PC-3 (cell line): ENCODE measurements at places on chromosomes 13 and 19. TPM values are rescaled to one million over a fixed set of nuclear protein-coding genes. Genes with fewer than 3 reads are reported as not detected.
A peak's percentile ranks its signal among the peaks of the same experiment; 100 is the strongest.

Gene F10
- total RNA-seq = not detected in 2 replicates

Gene SMG9
- total RNA-seq = 48.8 and 49.1 TPM in 2 replicates

Gene GPR18
- not detected in 2 replicates for total RNA-seq

Gene NANOS2
- not detected in 2 replicates for total RNA-seq

Gene MPV17L2
- total RNA-seq = 34.2 and 44.7 TPM in 2 replicates

Gene PSG11
- not detected in 2 replicates for total RNA-seq

Gene AKAP8L
- total RNA-seq = 97.9 and 137 TPM in 2 replicates

Gene KLK1
- total RNA-seq = not detected in 2 replicates

Gene ZNF729
- not detected in 2 replicates for total RNA-seq

Gene ZNF283
- 3.0 and 4.0 TPM in 2 replicates for total RNA-seq

DNA sequence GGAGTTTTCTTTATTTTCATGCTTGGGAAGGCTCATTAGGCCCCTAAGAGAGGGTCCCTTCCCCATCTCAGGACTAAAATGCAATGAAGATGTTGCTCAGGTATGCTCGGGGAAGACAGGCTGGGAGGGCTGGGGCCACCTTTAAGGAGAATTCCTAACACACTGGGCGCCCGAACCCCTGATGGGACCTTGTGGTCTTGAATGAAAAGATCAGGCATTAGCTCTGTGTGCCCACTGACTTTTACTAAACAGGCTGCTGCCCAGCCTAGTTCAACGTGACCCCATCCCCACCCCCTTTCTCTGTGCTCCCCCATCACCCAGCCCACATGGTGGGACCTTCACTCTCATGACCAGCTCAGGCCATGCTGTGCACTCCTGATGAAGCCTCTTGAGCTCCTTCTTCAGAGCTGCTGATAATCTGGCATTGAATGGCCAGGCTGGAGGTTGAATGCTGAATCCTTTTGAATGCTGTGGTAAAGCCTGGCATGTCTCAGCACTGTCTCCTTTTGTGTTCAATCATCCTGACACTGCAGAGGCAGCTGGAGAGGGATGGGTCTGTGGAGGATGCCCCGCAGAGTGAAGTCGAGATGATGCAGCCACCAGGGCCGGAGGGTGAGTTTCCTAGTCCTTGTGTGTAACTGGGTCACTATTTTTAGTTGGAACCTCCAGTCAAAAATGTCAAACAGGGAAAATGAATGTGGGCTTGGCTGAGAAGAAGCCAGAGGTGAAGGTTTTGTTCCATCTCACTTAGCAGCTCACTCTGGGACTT lies 209.1 kb downstream of the UQCRFS1 start:
- no peak for DNase-seq

DNA sequence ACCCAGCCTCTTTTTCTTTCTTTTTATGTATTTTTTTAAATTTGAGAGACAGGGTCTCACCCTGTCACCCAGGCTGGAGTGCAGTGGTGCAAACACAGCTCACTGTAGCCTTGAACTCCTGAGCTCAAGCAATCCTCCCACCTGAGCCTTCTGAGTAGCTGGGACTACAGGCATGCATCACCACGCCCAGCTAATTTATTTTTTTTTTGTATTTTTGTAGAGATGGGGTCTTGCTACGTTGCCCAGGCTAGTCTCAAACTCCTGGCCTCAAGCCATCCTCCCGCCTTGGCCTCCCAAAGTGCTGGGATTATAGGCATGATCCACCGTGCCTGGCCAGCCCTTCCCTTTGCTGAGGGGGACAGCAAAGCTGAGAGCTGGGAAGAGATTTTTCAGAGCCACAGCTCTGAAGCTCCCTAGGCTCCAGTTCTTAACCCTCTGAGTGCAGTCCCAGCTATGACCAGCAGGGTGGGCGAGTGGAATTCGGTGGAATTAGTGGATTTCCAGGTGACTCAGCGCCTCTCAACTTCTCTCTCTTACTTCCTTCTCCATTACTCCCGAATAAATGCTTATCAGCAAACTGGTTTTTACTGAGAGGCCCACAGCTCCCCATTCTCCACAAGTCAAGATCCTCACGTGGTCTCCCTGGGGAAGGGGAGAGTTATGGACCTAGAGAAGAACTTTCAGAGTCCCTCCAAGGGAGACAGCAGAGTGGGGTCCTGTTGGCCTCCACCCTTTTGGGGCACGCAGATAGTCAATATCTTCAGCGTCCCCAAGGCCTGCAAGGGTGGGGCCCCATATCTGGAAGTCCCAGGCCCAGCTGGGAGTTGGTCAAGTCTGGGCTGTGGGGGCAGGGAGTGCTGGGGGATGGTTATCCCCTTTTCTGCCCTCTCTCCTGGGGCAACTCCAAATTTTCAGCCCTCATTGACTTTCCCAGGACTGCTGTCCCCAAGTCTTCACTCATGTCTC lies 1.2 kb downstream of the BLVRB start:
- peak; percentile 94 for DNase-seq

- no peak for DNase-seq
Observed at GRCh38 chr13:50908371-50908770, 1.2 kb upstream of the RNASEH2B start.

GRCh38 chr19:46718157-46718933 lies 1.4 kb upstream of the PRKD2 start:
- no peak for DNase-seq

DNA sequence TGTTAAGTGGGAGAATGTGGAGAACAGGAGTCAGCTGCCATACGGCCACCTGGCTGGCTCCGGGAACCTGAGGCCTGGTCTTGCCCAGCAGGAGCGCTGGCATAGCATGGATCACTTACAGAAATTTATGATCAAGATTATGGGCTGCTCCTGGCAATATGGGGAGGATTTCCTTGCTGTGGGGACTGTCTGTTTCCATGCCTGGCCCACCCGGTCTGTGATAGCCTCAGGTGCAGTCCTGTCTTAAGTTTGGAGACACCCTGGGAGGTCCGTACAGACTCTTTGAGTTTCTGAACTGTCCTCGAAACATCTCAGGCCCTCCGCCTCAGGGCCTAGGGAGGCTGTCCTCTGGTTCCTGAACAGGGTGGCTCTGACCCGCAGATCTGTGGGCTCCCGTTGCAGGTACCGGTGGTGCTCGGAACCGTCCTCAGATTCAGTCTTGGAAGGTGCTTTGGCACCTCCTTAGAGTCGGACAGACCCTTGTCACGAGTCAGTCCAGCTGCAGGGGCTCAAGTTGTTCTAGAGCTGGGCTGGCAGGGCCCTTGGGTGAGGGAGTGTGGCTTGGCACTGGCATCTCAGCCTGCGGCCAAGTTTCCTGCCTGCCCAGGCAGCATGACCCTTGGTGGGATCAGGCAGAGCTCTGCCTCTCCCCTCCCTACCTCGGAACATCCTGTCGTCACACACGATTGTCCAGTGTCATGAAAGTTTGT lies 4.9 kb downstream of the TFDP1 start:
- no peak for DNase-seq

- DNase-seq = no peak
Observed at GRCh38 chr13:99688776-99689175, 187.5 kb downstream of the TM9SF2 start.

DNA sequence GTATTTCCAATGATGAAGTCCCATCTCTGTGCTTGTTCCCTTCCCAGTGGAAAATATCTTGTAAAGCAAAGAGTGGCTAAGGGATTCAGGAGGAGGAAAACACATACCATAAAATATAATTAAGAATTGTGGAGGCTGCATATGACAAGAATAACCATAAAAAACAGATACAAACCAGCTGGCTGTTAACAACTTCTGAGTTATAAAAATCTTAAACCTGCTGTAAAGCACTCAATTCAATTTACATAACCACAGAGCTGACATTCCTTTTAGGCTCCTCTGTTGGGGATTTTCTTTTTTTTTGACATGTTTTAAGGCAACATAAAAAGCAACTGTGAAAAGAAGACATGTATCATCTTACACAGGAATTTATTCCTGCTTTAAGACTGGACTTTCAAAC lies 207.6 kb downstream of the DACH1 start:
- DNase-seq = no peak

DNA sequence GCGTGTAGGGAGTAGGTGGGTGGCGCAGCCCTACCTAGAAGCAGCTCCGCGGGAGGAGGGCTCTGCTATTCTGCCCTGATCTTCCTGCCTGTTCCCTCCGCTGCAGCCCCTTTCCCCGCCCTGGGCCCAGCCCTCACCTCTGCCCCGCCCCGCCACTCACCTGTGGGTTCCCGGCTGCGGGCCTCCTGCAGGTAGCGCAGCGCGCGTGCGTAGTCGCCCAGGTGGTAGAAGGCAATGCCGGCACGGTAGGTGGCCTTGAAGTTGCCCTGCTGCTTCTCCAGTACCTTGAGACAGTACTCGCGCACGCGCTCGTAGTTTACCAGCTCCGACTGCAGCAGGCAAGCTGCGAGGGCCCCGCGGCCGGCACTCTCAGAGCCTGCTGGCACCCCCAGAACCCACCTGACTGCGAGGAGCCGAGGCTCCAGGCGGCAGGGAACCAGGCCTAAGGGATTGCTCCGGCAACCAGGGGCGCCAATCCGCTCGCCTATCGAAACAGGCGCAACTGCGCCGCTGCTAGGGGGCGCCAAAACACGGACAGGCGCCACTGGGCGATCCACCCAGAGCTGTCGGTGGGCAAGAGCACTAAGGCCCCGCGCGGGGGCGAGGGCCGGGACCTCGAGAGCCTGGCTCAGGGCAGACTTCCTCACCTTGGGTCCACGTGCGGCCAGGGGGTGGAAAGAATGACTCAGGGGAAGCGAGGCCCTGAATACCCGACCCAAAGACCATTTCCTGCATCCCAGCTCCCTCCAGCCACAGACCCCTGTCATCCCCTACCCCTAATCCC lies 965 bp downstream of the TTC9B start:
- DNase-seq = peak; percentile 68

DNA sequence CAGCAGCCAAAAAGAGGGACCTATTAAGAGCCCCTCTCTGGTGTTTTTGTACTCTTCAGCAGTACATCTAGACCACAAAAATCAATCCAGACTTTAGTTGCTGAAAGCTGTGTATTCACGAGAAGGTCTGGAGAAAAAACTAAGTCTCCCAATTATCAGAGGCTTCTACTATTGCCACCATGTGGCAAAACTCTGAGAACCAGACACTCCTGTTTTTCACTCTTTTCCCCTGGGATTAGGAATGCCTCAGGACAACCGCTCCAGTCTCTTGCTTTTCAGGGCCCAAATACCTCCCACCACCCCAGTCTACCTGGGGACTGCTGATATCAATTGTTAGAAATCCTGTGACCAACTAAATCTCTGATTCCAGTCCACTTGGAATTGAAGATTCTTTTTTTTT lies 30.1 kb upstream of the OBI1 start:
- peak; percentile 12 for DNase-seq

GRCh38 chr19:7859831-7860713 lies 14.1 kb downstream of the PRR36 start:
- DNase-seq = no peak

GRCh38 chr19:50830266-50831025 lies 2.9 kb downstream of the KLK15 start:
- no peak for DNase-seq

GRCh38 chr19:3837332-3837731 lies 31.5 kb downstream of the ZFR2 start:
- no peak for DNase-seq

GRCh38 chr19:42111384-42111783 lies 20.9 kb downstream of the POU2F2 start:
- DNase-seq = no peak

DNA sequence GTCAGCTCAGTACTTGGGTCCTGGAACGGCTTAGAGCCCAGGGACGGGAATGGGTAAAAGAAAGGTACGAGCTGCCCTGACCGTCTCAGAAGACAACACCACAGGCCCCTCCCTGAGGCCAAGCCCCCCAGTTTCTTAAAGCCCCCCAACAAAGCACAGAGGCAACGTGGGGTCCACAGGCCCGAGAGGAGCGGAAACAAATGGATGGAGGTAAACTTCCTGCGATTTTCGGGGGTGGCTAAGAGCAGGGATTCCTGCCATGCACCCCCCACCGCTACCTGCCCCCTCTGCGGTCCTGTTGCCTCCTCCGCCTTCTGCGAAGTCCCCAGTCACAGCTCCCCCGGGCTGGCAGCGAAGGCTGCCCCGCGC lies 48.2 kb downstream of the PTPRS start:
- no peak for DNase-seq
